Dermis microvascular lymphatic vessel endothelial cell (primary cell): ENCODE measurements at places on chromosomes 2 and 18. TPM values are rescaled to one million over a fixed set of nuclear protein-coding genes. Genes with fewer than 3 reads are reported as not detected.
A peak's percentile ranks its signal among the peaks of the same experiment; 100 is the strongest.

Gene FBXO15
- total RNA-seq: 0.13 TPM in 2 replicates

GRCh38 chr2:133956434-133956935, 297.4 kb upstream of the MGAT5 start:
- no peak for DNase-seq

- peak; percentile 69 for DNase-seq
Observed at GRCh38 chr18:58911766-58912165, 47.1 kb downstream of the ZNF532 start.

DNA sequence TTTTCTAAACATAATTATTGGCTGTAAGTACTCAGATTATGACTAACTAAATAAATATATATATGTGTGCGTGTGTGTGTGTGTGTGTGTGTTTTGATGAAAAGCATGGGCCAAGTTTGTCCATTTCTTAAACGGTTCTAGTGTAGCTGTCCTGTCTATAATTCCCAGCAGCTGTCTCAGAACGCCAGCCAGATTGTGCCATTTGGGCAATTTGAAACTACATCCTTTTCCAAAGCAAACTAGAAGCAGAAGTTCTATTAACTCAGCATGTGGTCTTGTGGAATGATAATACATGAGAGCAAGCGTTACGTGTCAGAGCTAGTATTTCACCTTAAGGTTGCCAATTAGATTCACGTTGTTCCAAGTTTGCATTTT, 1.7 kb downstream of the ARHGAP28 start:
- DNase-seq: no peak

DNA sequence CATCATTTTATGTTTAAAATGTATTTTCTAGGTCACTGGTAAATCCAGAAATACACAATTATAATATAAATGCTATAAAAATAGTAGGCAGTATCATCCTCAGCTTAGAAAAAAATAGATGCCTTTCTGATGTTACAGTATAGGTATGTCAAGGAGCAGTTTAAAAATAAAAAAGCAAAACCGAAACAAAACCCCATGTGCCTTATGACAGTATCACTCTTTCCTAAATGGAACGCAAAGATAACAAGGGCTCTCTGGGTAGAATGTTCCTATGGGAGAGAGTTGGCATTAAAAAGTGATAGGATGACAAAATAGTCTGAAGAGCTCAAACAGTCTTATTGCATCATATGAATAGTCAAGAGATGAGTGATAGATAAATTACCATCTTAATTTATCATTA, 172.1 kb downstream of the DSC3 start:
- DNase-seq: no peak

DNA sequence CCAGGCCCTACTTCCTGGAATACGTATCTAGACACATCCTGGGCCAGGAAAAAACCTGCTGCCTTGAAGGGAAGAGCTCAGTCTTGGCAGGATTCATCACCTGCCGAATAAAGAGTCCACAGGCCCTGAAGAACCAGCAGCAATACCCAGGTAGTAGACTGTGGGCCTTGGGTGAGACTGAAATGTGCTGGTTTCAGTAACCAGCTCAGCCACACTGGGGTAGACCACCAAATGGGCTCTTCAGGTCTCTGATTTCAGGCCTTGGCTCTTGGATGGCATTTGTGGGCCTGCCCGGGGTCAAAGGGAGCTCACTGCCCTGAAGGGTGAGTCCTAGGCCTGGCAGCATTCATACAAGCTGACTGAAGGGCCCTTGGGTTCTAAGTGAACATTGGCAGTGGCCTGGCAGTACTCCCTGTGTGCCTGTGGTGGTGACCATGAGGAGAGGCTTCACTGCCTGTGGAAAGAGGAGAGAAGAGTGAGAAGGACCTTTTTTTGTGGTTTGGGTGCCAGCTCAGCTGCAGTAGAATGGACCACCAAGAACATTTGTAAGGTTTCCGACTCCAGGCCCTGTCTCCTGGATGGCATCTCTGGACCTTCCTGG, 175.1 kb downstream of the ANKRD30B start:
- DNase-seq: no peak

GRCh38 chr18:50193796-50194630, 934 bp downstream of the MYO5B start:
- DNase-seq: no peak

- no peak for DNase-seq
Observed at GRCh38 chr2:145743011-145743410, 1223.1 kb upstream of the ZEB2 start.
